CD4-positive, alpha-beta memory T cell (primary cell): ENCODE measurements at places on chromosomes 4 and X.

GRCh38 chr4:164508097-164508496 is 245.8 kb upstream of the SMIM31 start:
- no peak for DNase-seq

- DNase-seq: no peak
These were observed 406.1 kb downstream of the RAPGEF2 start for GRCh38 chr4:159508917-159509500.

- no peak for DNase-seq
These were observed 615.4 kb upstream of the ZFP42 start for GRCh38 chr4:187380181-187380581.

GRCh38 chrX:46140272-46140671 is 404.9 kb downstream of the ZNF674 start:
- no peak for DNase-seq

DNA sequence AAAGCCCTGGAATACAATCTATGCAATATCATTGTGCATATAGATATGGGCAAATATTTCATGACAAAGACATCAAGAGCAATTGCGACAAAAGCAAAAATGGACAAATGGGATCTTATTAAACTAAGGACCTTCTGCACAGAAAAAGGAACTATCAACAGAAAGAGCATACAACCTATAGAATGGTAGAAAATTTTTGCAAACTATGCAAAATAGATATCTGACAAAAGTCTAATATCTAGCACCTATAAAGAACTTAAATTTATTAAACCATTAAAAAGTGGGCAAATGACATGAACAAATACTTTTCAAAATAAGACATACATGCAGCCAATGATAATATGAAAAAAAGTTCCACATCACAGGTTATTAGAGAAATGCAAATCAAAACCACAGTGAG is 312.9 kb downstream of the GLUD2 start:
- DNase-seq: no peak
